ENCODE measurements at places on chromosomes 3 and 15.
A peak's percentile ranks its signal among the peaks of the same experiment; 100 is the strongest.

DNA sequence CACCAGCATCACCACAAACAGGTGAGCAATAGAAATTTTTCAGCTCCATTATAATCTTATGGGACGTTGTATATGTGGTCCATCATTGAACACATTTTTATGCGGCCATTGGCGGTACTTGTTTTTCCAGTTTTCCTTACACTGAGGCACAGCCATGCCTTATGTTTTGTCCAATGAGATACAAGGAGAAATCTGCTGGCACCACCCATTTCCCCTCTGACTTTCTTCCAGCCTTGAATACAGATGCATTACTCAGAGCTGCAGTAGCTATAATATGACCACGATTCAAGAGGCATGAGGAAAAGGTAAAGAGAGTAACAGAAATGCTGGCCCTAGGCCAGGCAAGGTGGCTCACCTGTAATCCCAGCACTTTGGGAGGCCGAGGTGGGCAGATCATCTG is 9.0 kb upstream of the PIK3R4 start:
- no peak for DNase-seq

DNA sequence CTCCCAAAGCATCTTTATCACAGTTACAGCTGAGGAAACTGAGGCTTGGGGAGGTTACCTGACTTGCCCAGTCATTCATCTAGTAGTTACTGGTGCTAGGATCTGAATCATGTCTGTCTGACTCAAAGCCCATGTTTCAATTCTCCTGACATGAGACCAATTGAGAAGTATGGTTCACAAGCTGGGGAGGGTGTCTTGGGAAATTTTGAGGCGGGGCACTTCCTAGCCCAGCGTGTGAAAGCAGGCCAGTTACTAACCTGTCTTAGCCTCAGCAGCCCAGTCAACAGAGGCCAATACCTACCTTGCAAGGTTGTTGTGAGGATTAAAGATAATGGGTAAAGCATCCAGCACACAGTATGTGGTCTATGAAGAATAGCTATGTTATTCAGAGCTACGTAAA is 37.0 kb downstream of the CLDN18 start:
- DNase-seq = no peak

DNA sequence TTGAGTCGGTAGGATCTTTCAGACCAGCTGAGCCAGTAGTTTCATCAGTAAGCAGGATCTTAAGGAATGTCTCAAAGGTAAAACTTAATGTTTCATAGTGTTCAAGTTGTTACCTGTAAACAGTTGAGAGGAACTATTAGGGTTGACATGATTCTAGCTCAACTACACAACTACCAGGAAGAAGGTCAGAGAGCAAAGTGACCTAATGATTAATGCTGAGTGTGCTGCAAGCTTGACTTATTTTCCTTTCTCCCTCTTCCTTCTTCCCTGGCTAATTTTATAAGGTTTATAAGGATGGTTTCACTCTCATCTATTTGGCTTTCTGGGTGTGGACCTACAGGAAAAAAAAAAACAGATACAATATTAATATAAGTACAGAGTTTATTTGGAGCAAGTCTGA is 30.2 kb upstream of the LHFPL4 start:
- DNase-seq = no peak

- DNase-seq = no peak
Measured at GRCh38 chr15:66779331-66780009, 77.4 kb downstream of the SMAD6 start.

DNA sequence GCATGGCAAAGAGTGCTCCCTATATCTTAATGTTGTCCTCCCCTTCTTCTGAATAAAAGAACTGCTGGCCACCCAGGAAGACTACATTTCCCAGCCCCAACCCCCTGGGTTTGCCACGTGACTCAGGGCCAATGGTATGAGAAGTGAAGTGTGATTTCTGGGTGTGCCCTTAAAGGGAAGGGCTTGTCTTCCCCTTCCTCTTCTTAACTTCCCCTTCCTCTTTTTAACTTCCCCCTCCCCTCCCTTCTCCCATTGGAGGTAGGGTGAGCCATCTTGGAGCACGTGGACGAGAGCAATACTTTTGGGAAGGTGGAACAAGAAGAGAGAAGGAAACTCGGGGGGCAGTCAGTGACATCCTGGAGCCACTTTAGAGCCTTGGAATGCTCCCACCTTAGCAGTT is 6.8 kb upstream of the KBTBD12 start:
- DNase-seq = no peak

DNA sequence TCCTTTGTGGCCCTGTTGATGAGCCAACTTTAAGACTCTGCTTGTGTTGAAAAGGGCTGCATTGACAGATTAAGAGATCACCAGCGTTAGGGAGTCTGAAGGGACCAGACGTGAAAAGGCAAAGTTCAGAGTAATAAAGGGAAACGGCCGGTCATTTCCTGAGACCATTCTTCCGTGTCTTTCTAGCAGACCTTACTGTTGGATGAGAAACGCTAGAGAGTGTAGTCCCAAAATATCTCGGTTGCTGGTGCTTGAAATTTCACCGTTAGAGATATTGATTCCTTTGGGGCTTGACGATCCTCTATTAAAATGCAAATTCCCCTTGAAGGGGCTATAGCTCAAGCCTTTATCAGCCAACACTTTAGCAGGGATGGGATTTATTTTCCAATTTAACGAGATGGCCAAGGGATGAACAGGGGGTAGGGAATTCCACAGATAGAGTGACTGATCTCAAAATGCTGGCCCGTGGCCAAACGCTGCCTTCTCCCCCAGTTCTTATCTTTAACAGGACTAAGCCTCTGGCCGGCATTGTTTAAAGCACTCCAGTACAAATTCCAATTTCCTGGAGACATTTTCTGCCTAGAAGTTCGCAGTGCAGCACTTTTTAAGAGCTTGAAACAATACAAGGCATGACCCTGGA is 250.4 kb downstream of the TJP1 start:
- no peak for DNase-seq

- DNase-seq = peak; percentile 71
Measured at GRCh38 chr15:25783607-25784540, 79.3 kb downstream of the ATP10A start.

- no peak for DNase-seq
Measured at GRCh38 chr15:65249641-65250040, 37.0 kb downstream of the PARP16 start.

GRCh38 chr3:177488740-177489139 is 291.5 kb upstream of the TBL1XR1 start:
- no peak for DNase-seq

DNA sequence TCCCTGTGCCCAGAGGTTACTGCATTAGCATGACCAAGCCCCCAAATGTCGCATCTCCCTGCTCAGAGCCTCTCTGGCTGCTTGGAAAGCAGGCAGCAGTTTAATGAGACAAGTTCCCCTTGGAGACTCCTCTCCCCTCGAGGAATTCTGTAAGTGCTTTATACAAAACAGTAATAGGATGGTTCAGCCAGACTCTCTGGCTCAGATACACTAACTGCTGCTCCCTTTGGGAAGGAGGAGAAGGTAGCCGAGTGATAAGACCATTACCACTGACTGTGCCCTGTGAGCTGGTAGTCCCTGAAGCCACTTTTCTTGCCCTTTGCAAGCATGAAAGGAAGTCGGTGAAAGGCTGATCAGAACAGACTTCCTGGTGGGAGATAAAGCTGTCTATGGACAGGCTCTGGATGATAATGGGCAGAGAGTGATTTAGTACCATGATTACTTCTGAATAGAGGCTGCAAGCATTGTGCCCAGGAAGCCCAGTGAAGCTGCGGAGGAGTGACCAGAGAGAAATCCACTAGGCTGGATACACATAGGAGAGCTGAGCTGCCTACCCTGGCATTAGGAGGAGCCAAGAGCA is 100.8 kb downstream of the SEMA6D start:
- DNase-seq = no peak

DNA sequence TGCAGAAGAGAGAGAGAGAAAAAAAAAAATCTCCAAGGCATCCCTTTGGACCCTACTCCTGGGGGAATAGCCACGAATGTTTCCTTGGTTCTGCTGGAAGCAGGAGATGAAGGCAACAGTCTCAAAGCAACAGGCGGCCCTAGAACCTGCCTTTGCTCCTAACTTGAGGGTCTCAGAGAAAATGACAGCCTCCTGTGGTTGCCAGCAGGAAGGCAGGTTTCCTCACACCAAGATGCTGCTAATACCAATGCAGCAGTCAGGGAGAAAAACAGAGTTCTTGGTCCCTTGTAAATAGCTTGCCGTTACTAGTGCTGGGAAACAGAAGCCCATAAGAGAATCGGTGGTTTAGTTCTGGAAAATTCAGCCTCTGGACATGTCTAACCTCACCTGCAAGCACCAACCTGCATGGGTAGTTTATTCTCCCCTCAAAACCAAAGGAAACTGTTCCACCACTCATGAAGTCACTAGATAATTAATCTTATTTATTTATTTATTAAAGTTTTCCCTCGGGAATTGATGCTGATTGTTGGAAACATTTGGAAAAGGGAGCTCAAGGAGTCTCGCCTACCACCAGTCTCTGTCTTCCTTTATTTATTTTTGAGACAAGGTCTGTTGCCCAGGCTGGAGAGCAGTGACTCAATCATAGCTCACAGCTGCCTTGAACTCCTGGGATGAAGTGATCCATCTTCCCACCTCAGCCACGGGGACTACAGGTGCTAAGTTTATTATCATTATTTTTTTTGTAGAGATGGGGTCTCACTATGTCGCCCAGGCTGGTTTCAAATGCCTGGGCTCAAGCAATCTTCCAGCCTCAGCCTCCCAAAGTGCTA is 883 bp upstream of the FRMD4B start:
- DNase-seq = no peak

DNA sequence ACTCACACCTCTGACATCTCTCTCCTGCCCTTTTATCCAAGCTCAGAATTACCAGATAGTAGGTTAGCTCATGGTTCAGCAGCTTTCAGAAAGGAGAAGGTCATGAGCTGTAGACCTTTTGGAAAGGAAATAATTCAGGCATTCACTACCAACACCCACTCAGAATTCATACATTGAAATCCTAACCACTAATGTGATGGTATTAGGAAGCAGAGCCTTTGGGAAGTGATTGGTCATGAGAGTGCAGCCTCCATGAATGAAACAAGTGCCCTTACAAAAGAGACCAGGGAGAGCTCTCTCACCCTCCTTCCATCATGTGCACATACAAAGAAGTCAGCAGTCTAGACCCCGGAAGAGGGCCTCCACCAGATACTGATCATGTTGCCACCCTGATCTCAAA is 315.8 kb upstream of the CCDC54 start:
- no peak for DNase-seq

DNA sequence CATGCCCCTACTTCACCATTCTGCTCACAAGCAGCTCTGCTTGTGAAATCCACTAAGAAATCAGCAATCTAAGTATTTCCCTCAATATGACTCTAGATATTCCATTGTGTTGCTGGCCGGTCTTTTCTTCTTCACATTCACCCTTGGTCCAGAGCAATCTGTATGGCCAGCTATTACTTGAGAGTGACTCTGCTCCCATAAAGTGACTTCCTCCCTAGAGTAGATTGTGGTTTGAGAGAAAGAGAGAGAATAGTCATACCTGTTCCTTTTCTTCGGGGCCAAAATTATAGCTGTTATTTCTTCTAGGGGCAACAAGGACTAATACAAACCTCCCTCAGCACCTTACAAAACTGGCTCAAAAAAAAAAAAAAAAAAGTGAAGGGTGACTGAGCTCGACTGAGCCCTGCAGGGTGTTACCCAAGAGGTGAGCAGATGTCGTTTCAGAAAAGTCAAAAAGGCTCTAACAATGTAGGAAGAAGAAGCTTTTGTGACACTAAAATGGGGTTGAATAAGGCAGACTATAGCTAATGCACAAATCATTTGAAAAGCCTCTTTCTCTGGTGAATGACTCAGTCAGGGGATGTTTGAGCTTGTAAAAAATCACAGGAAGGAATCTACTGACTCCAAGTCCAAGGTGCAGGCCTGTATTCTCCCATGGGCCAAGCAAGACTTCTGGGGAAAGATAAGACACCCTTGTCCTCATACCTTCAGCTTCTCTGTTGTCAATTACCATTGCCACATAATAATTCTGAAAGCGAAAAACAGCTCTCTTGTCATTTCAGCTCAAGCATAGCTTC is 161.0 kb upstream of the SLC24A5 start:
- DNase-seq = no peak

GRCh38 chr3:107370907-107371306 is 6.3 kb upstream of the CCDC54 start:
- no peak for DNase-seq

GRCh38 chr3:38990621-38991020 is 61.1 kb downstream of the SCN11A start:
- no peak for DNase-seq

GRCh38 chr3:15433531-15433930 is 6.1 kb downstream of the EAF1 start:
- no peak for DNase-seq

- DNase-seq = no peak
Measured at GRCh38 chr3:159783780-159784742, 204.6 kb upstream of the IL12A start.

DNA sequence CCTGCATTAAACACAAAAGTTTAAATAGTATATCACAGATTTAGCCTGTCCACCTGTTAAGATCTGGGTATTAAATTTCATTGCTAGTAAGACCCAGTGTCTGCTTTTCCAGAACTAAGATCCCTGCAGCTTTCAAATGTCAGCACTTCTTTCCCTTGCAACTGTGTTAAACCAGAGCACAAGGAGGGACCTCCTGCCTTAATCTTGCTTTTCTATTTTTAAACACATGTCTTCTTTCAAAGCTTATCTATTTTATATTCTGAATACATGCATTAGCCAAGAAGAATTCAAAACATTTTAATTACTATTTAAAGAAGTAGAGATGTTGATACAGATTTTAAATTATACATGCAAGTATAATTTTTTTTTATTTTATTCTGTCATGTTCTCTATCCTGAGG is 315.1 kb downstream of the ARPP21 start:
- DNase-seq = no peak

DNA sequence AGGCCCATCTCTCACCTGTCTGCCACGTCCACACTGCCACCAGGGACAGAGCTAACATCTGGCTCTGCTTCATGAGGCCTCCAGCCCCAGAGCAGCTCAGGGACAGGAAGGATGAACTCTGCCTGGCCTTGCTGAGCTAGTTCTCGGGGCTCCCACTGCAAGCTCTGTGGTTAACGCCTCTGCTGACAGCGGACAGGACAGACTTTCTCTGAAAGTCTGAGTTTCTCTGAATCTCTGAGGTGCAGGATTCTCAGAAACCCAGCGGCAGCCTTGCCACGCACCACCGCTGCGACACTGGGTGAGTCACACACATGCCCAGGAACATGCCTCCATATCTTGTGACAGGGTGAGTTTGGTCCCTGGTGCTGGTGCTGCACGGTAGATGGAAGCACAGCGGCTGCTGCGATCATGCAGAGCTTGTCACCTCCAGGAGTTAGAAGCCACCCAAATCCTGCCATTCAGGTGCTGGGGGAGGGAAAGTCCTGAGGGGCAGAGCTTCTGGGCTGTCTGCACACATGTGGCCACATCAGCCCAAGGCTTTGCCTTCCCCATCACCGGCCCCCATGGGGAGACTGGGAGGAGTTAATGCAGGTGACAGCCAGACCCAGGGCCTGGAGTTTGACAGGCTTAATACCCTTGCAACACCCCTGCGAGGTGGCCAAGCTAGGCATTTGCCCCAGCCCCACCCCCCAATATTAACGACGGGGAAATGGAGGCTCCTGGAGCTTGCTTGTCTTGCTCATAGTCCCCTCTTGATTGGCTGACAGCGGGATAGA is 267.0 kb downstream of the PLCL2 start:
- no peak for DNase-seq

GRCh38 chr3:133833880-133834620 is 28.4 kb downstream of the SRPRB start:
- no peak for DNase-seq
